ENCODE measurements at places on chromosomes 3 and 15.

- no peak for DNase-seq
Measured at GRCh38 chr3:110393941-110394340, 677.7 kb upstream of the NECTIN3 start.

- no peak for DNase-seq
Measured at GRCh38 chr3:126479642-126480041, 4.0 kb upstream of the ZXDC start.

- DNase-seq: no peak
Measured at GRCh38 chr3:56055546-56055945, 412.7 kb downstream of the ERC2 start.

DNA sequence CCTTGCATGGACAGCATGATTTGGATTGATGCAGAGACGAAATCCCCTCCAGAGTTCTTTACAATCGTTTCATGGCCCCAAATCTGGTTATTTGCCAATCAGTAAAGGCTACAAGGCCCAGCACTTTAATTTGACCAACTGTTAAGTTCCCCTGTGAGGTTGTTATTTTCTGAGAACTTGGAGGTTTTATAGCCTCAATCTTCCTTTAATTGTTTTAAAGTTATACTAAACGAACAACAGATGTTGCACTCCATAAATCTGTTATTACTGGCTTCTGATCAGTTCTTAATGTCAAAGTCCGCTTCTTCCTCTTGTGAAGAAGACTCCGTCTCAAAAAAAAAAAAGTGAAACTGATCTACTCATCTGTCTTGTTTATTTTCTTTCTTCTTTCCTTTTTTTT, 30.8 kb downstream of the LARP6 start:
- no peak for DNase-seq

GRCh38 chr15:32676169-32676568, 34.7 kb downstream of the SCG5 start:
- no peak for DNase-seq

- DNase-seq: no peak
Measured at GRCh38 chr3:128237348-128238183, 84.3 kb downstream of the EEFSEC start.

DNA sequence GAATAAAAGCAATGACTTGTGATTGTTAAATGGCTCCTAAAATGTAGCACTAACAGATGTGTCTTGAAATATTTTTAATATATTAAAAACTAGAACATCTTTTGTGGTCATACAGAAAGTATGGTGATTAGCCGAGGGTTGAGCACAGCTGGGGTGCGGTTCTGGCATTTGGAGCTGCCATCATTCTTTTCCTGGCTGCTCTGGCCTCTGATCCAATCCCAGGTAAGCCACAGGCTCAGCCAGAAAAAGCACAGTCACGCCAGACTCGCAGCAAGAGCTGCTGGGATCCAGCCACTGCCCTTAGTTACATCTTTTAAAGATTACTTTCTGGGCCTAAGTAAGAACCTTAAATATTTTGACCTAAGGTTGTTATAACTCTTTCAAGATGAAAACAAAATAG, 196.8 kb downstream of the PLCL2 start:
- DNase-seq: no peak

- DNase-seq: no peak
Measured at GRCh38 chr3:170809975-170810357, 60.0 kb downstream of the RPL22L1 start.

- DNase-seq: no peak
Measured at GRCh38 chr3:97979610-97980009, 7.4 kb upstream of the RIOX2 start.

- no peak for DNase-seq
Measured at GRCh38 chr3:16130066-16130465, 44.4 kb upstream of the GALNT15 start.

DNA sequence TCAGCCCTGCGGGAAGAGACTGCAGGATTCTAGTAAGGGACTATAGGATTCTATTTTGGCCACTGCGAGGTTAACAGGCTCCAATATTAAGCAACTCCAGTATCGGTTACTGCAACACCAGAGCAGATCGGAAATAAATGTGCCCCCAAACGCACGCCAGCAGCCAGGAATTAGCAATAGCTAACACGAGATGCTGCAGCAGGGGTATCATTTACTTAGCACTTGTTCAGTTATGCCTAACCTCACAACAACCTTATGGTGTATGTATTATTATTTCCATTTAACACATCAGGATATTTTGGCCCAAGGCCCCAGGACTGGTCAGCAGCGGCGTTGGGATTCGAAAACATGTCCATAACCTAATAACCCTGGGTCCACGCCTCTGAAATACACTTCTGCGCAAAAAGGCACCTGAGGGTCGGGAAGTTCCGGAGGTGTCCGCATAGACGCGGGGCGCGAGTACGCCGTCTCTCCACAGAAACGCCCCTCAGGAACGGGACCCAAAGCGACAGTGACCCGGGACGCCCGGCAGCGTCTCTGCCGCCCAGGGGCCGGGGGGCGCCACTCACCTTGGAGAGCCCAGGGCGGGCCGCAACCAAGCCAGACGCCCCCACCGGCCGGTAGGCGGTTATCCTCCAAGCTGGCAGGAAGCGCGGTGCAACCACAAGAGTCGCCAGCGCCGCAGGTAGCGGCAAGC, 681 bp downstream of the PIK3CB start:
- DNase-seq: no peak

DNA sequence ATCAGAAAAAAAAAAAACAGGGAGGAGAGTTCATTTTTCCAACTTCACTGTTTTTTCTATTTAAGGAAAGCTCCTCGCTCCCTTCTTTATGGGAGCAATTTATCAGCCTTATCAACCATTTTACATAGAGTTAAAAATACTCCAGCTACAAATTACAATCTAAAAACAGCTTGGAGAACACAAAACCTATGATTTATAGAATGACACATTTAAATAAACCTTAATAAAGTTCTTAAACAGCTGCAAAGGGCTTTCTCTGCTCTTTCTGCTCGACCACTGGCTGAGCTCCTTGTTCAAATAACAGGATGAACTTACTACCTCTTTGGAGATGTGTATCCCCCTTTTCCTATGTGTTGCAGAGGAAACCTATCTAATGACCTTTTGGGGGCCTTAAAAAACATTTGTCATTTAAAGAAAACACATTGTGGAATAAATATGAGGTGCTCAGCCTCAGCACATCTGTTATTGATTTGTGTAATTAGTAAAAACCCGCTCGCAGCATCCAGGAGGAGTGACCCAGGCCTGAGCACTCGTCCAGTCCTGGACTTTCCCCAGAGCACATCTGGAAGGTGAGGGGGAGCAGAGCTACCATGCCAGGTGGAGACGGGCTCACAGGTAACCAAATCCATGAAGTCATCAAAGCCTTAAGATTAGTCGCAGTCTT, 231.2 kb downstream of the ATP8B4 start:
- no peak for DNase-seq

- no peak for DNase-seq
Measured at GRCh38 chr15:36791844-36792571, 212.6 kb downstream of the CDIN1 start.

- no peak for DNase-seq
Measured at GRCh38 chr15:26910715-26911114, 43.9 kb downstream of the GABRA5 start.

GRCh38 chr3:64008487-64009351, 14.6 kb downstream of the PSMD6 start:
- no peak for DNase-seq

DNA sequence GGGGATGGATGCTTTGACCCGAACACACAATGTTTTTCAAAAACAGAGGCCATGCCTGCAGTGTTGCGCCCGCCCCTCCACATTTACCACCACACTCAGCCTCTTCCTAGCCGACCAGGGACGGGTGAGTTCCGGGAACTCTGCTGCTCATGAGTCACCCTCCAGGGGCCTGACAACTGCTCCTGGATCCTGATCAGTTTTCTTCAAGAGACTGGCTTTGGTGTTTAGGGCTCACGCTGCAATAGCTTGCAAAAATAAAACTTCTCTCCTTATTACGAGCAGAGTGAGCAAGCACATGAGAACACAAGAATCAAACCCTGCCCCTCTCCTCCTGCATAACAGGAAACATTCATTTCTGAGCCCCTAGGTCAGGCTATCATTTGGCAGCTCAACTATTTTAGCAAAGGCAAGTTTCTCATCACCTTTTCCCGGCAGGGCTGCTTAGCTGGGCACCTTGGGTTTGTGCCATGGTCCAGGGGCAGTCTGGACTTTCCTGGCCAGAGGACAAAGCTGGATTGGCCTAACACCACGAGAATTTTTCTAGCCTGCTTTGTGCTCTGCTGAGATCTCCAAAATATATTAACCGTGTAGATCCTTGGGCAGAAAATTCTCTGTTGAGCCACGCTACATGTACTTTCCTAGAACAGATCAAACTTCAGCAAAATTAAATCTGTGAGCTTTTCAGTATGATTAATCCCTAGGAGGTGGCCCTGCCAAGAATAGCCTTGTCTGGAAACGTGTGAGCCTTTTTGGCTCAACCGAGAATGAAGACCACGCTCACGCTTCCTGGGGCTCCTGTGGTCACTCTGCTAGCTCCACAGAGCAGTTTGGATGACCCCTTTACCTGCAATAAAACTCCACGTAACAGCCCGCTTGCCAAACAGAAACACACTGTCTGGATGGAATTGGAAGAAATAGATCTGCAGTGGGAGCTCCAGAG, 52.7 kb upstream of the SPATA12 start:
- no peak for DNase-seq

DNA sequence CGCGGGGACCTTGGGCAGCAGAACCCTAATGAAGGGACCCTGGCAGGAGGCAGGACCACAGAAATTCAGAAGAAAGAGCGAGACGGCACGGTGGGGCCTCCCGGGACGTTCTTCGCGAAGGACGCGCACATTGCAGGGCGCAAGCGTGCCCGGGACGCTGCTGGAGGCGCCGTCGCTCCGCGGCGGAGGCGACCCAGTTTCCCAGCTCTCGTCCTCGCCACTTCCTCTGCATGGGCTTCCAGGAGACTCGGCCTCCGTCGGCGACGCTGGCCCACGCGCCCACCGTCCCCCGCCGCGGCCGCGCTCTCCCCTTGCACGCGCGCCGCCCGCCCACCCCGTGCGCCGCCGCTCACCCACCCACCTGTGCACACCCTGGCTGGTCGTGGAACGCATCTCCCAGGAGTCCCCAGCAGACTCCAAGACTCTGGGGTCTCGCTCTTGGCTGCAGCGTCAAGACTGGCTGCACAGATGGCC, 31.8 kb upstream of the SMAD3 start:
- no peak for DNase-seq

DNA sequence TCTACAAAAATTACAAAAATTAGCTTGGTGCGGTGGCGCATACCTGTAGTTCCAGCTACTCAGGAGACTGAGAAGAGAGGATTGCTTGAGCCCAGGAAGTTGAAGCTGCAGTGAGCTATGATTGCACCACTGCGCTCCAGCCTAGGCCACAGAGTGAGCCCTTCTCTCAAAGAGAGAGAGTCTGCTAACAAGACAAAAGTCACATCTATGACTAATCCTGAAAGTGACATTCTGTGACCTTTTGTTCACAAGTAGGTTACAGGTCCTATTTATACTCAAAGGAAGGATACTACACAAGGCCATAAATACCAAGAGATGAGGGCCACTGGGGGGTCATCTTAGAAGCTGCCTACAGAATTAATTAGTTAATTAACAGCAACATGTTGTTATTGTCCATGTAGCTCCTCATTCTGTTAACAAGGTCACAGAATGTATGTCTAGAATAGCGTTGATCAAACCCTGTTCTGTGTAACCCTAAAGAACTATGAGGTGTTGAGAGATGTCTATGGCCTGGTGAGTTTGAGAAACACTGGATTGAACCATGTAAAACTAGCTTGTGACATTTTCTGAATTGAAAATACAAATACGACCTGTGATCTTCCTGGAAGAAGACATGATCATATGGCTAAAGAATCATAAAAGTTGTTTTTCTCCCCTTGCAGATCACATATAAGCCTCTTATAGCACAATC, 97.0 kb downstream of the SAMMSON start:
- DNase-seq: no peak

DNA sequence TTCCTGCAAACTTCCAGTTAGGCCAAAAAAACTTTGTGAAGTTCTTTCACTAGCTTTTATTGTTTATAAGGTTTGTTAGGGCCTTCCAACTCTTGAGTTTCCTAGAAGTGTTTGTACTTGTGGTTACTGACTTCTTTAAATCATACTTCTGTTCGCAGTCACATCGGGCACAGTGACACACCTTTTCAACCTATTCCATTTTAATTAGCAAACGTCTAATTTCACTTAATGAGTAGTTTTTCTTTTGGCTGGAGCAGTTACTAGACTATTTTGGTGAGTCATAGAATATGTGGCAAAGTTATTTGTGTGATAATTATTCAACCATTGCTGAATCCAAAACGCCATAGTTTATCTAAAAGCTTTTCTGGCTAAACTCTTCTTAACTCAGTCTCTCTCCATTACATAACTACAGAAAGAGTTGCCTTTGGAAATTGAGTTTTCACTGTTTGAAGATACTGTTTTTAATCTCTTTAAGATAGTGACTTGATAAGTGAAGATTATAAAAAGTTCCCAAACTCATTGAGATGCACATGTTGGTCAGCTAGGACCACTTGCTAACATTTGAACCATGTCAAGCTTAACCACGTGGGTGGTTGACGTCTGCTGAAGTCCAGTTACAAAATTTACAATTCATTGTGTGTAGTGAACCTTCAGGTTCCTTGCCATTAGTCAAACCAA, 21.5 kb downstream of the CNOT10 start:
- no peak for DNase-seq

- DNase-seq: no peak
Measured at GRCh38 chr15:69910514-69910913, 187.2 kb downstream of the TLE3 start.

- DNase-seq: peak; percentile 61
Measured at GRCh38 chr3:13884851-13885703, 5.2 kb upstream of the WNT7A start.

DNA sequence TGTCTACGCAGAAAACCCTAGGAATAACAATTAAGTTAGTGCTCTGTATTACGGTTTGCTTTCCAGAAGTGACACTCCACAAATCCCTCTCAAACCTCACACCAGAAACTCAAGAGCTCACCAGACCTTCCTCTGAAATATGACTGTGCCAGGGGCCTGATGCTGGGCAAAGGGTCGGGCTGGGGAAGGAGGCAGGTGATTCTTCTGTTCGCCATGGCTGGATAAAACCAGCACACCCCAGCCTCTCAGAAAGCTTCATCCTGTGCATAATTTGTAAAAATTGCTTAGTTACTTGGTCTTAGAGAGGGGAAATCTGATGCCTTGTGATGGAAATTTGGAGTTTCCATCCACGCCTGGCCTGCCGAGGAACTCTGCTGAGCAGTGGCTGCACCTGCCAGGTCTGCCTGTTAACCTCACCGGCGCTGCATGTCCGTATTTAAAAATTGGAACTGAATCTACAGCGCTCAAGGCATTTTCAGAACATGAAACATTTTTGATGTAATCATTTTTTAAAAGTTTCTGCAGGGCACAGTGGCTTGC, 22.7 kb upstream of the ATP1B3 start:
- no peak for DNase-seq

GRCh38 chr3:108722724-108723123, 34.5 kb downstream of the RETNLB start:
- no peak for DNase-seq

GRCh38 chr15:57559875-57560274, 31.8 kb upstream of the MYZAP start:
- DNase-seq: peak; percentile 55

Measured in thymus (tissue), 14 donors.